Choroid plexus epithelial cell (primary cell): ENCODE measurements at places on chromosomes 11 and 22.

- DNase-seq: no peak
These were observed 65.3 kb upstream of the SLN start for GRCh38 chr11:107777110-107777509.

DNA sequence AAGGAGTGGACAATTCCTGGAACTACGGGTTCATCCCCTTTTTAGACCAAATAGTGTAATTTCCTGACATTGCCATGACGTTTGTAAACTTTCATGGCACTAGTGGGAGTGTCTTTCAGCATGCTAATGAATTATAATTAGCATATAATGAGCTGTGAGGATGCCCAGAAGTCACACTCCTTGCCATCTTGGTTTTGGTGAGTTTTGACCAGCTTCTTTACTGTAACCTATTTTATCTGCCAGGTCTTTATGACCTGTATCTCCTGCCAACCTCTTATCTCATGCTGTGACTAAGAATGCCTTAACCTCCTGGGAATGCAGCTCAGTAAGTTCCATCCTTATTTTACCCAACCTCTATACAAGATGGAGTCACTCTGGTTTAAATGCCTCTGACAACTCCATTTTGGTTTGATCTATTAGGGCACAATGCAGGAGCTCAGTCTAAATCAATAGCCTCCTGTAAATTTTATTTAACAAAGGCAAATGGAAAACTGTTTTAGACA, 20.7 kb downstream of the OR10A6 start:
- no peak for DNase-seq

GRCh38 chr11:77695417-77695816, 57.8 kb upstream of the CLNS1A start:
- DNase-seq: no peak

GRCh38 chr11:70928854-70929598, 323.4 kb downstream of the SHANK2 start:
- DNase-seq: no peak

DNA sequence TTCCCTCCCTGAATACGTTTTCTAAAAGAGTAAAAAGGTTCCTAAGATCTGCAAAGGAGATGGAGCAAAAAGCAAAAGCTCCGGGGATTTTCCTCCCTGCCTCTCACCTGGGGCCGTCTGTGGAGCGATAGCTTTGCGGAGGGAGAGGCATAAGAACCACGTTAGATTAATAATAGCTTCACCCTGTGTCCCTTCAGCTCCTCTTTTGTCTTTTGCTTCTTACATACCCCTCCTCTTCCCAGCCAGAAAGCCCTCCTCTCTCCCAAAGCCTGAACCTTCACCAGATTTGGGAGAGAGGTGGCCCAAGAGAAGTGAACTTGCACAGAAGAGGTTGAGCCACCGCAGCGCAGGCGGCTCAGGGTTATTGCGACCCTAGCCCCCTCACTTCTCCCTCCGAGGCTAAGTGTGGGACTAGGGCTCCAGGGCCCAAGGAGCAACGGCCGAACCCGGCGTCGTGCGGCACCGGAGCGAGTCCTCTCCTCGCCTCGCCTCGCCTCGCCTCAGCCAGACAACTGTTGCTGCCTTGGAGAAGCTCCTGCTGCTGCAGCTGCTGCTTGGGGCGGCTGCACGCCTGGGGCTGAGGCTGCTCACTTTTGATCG, 97.6 kb upstream of the HSD17B12 start:
- DNase-seq: no peak
